Breast epithelium (tissue), 4 donors: ENCODE measurements at places on chromosomes 2 and 18. TPM values are rescaled to one million over a fixed set of nuclear protein-coding genes. Genes with fewer than 3 reads are reported as not detected.

DNA sequence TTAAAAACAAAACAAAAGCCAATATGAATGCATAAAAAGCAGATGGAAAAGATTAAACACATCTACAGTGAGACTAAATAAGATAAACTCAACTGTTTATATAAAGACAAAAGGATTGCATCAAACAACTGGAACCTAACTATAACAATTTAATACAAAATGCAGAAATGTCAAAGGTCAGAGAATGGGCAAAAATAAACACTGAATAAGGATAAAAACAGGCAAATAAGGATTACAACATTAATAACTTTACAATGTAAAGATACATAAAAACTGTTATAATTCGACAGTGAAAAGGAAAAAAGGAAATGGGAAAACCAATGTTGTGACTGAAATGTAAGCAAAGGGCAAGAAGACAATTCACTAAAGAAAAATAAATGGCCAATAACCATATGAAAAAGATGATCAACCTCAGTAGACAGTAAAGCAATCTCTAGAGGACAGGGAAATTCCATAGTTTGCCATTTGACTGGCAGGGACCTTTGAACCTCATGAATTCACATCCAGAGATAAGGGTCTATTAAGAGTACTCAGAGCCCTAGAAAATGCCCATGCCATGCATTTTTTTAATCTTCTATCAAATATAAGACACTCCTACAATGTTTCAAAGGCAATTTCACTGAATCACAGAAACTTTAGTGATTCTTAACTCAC lies 83.7 kb downstream of the TMEM131 start:
- H3K4me3 ChIP-seq, result no peak overlapping the region
- H3K4me1 ChIP-seq, result no peaks in the 10 kb centered on the region
- H3K27ac ChIP-seq, result no peak overlapping the region
- H3K27me3 ChIP-seq, result no peaks in the 10 kb centered on the region
- H3K36me3 ChIP-seq, result no peaks in the 10 kb centered on the region

IL37 gene
- not detected for total RNA-seq

DNA sequence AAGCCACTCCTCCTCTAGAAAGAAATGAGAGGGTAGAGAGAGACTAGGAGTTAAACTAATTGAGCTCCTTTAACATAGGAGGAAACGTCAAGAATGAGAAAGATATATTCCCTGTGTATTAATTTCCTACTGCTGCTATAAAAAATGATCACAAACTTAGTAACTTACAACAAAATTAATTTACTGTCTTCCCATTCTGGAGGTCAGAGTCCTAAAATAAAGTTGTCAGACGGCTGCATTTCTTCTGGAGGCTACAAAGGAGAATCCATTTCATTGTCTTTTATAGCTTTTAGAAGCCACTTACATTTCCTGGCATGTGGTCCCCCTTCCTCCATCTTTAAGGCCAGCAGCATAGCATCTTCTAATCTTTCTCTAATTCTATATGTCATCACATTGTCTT lies 26.9 kb downstream of the ICA1L start:
- no peaks in the 10 kb centered on the region for H3K4me1 ChIP-seq
- H3K36me3 ChIP-seq, result no peaks in the 10 kb centered on the region
- no peak overlapping the region for H3K4me3 ChIP-seq
- no peak for DNase-seq
- H3K27me3 ChIP-seq, result no peaks in the 10 kb centered on the region
- no peak overlapping the region for H3K27ac ChIP-seq

- no peaks in the 10 kb centered on the region for H3K36me3 ChIP-seq
- H3K27me3 ChIP-seq, result no peaks in the 10 kb centered on the region
- no peak for DNase-seq
- no peaks in the 10 kb centered on the region for H3K4me1 ChIP-seq
Measured at GRCh38 chr2:150339282-150339681, 148.2 kb downstream of the RND3 start.

- H3K36me3 ChIP-seq, result no peaks in the 10 kb centered on the region
- DNase-seq, result no peak
- H3K4me3 ChIP-seq, result no peak overlapping the region
- H3K27ac ChIP-seq, result peak overlapping the region; percentile 90
Measured at GRCh38 chr2:62176801-62177200, 19.1 kb upstream of the B3GNT2 start.

DNA sequence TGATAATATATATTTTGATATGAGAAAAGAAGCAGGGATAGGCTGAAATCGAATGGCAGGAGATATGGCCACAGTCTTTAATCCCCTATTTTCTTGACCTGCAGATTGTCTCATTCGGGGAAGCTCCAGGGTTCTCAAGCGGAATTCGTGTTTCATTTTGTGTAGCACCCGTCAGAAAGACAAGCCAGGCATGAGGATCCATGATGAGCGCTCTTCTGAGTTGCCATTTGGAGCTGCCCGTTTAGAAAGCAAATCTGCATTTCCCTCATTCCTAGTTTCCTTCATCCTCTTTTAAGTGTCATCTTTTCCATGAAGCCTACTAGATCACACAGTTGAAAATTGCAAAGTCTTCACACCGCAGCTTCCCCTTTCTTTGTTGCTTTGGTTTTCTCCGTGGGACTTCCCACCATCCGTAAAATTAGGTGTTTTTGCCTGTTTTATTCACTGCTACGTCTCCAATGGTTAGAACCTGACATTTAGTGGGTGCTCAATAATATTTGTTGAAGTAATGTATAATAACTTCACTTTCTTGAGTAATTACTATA lies 16.9 kb downstream of the HNMT start:
- no peaks in the 10 kb centered on the region for H3K36me3 ChIP-seq
- H3K4me1 ChIP-seq, result no peaks in the 10 kb centered on the region
- no peak overlapping the region for H3K27ac ChIP-seq

GRCh38 chr2:239487272-239487671 lies 86.5 kb upstream of the HDAC4 start:
- DNase-seq, result no peak
- no peaks in the 10 kb centered on the region for H3K36me3 ChIP-seq
- H3K27ac ChIP-seq, result no peak overlapping the region
- no peaks in the 10 kb centered on the region for H3K4me1 ChIP-seq
- H3K4me3 ChIP-seq, result no peak overlapping the region
- H3K27me3 ChIP-seq, result peaks cover 6% of the 10 kb centered on the region

DNA sequence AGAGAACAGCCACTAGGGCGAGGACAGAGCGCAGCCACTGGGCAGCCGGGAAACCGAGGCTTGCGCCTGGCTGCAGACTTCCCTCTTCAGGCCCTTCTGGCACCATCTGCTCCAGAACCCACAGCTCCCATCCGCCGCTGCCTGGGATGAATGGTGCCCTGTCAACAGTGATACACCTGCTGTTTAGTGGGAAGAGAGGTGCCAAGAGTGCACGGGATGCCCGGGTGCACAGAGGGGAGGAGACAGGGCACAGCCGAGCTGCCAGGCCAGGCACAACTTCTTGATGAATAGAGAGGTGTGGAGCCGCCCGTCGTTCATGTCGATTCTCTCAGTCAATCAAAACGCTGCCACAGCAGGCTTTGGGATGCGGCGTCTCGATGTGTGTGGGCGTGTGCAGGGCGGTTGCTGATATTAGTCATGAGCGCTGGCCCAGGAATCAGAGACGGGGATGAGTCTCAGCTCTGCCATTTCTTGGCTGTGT lies 39.5 kb downstream of the RRM2 start:
- DNase-seq, result no peak
- H3K27ac ChIP-seq, result no peak overlapping the region
- no peaks in the 10 kb centered on the region for H3K27me3 ChIP-seq
- no peaks in the 10 kb centered on the region for H3K36me3 ChIP-seq
- no peaks in the 10 kb centered on the region for H3K4me1 ChIP-seq

GRCh38 chr2:10504994-10505820 lies 57.1 kb upstream of the ODC1 start:
- peak; percentile 13 for DNase-seq
- no peaks in the 10 kb centered on the region for H3K4me1 ChIP-seq
- peaks cover 5% of the 10 kb centered on the region for H3K27me3 ChIP-seq
- H3K27ac ChIP-seq, result no peak overlapping the region

SCN2A gene
- total RNA-seq, result 2.0 TPM

CREG2 gene
- total RNA-seq, result not detected

CTNNA2 gene
- total RNA-seq, result not detected

DNA sequence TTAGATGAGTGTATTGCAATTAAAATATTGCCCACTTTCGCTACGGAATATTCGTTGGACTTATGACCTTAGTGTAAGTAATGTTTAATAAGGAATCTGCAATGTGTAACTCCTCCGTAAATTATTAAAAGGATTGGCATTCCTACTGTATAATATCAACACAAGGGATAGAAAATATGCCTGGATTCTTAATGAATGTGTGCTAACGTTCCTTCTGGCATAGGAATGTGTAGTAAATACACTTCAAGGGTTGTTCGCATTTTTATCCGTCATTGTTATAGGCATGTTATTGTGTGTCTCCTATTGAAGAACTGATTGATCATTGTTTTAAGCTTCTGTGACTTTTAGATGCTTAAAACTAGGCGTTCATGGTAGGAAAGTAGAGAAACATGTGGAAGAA lies 134.5 kb downstream of the NEDD4L start:
- DNase-seq, result no peak
- no peak overlapping the region for H3K27ac ChIP-seq
- no peak overlapping the region for H3K4me3 ChIP-seq

DNA sequence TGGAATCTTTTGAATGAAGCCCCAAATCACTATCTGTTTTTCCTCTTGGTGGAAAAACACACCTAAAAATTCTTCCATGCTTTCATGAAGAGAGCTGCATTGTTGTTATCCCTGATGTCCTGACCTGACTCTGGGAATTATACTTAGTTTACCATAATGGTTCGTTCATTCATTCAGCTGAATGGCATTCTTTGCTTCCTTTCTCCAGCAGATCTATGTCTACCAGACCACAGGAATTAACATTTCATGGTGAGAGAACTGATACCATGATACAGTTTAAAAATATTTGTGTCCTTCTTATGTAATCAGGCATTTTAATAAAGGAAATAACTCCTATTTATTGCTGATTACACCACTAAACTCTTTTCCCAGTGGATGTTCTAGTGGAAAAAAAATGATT lies 11.1 kb upstream of the SLC4A10 start:
- no peak overlapping the region for H3K4me3 ChIP-seq
- no peaks in the 10 kb centered on the region for H3K4me1 ChIP-seq
- no peaks in the 10 kb centered on the region for H3K27me3 ChIP-seq
- no peak overlapping the region for H3K27ac ChIP-seq
- no peak for DNase-seq
- H3K36me3 ChIP-seq, result no peaks in the 10 kb centered on the region

TTR gene
- not detected for total RNA-seq

DNA sequence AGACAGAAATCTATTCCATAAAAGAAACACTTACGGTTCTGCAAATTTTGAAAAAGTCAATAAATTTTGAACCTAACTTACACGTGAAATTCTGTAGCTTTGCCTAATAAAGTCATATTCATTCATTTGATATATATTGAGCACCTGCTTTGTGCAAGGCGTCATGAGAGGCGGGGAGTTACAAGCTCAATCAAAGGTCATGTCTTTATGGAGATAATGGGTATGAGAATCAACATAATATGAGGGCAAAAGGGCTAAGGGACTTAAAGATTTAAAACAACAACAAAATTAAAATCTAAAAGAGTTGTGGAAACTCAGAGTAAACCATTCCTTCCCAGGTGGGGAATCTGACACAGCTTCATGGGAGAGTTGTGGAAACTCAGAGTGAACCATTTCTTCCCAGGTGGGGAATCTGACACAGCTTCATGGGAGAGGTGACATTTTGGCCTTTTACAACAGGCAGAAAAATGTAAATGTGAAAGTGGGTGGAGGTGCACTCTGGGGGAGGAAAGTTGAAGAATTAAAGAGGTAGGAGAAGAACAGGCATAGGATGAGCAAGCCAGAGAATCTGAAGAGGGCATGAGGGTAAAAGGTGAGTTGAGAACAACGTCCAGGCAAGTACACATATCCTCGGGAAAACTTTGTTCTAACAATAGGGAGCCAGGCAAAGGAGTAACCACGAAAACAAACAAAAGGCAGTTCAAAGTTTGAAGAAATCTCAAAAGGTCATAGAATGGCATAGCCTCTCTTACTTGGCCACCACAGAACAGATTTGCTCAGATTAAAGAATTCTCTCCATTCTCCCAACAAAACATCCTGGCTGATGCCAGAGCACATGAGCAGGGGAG lies 49.5 kb upstream of the CD226 start:
- H3K36me3 ChIP-seq, result no peaks in the 10 kb centered on the region
- DNase-seq, result no peak
- no peaks in the 10 kb centered on the region for H3K4me1 ChIP-seq

KANSL1L gene
- 40.3 TPM for total RNA-seq

DNA sequence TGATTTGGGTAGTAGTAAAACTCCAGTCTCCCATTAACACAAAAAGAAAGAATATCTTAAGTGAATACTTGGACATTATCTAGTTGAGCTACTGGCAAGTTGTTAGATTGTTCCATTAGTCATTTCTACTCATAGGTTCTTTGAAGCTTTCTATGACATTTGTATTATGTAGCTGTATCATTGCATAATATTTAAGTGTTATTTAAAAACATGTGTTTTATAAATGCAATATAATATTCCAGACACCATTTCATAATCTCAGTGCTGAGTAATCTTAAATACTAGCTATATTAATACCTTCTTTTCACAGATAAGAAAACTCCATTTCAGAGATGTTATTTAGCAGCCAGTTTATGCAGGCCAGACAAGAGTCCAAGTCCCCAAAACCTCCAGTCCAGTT lies 271.9 kb downstream of the NCKAP5 start:
- no peak overlapping the region for H3K27ac ChIP-seq
- H3K4me3 ChIP-seq, result no peak overlapping the region
- no peak for DNase-seq
- no peaks in the 10 kb centered on the region for H3K36me3 ChIP-seq
- no peaks in the 10 kb centered on the region for H3K4me1 ChIP-seq
- no peaks in the 10 kb centered on the region for H3K27me3 ChIP-seq

- no peaks in the 10 kb centered on the region for H3K27me3 ChIP-seq
- no peak for DNase-seq
- H3K36me3 ChIP-seq, result no peaks in the 10 kb centered on the region
- H3K27ac ChIP-seq, result no peak overlapping the region
Measured at GRCh38 chr2:121049950-121050585, 234.9 kb downstream of the TFCP2L1 start.

DNA sequence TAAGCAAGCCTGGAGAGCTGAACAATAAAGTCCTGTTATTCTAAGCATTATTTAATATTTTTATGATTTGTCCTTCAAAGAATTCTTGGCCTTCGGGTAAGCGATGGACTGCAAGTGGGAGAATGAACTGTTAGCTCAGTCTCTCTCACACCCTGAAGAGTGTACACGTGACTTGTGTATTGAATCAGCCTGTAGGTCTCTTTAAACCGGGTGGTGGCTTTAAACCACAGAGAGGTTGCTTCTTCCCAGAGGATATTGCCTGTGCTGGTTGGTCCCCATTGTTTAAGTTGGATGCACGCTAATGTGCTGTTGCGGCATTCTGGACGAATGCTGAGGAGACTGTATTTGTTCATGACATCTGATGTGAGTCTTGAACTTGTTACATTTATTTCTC lies 183.3 kb downstream of the LTBP1 start:
- peaks cover 13% of the 10 kb centered on the region for H3K4me1 ChIP-seq
- H3K36me3 ChIP-seq, result no peaks in the 10 kb centered on the region
- no peak overlapping the region for H3K4me3 ChIP-seq
- DNase-seq, result no peak

CXCR1 gene
- not detected for total RNA-seq

TMEM18 gene
- 17.7 TPM for total RNA-seq

GRCh38 chr18:37160038-37160820 lies 331.3 kb downstream of the KIAA1328 start:
- no peak overlapping the region for H3K27ac ChIP-seq
- no peak for DNase-seq
- no peaks in the 10 kb centered on the region for H3K4me1 ChIP-seq
- no peak overlapping the region for H3K4me3 ChIP-seq
- H3K27me3 ChIP-seq, result no peaks in the 10 kb centered on the region
